ENCODE measurements at places on chromosomes 16 and 17. TPM values are rescaled to one million over a fixed set of nuclear protein-coding genes. Genes with fewer than 3 reads are reported as not detected.

Gene PTX4
- not detected for polyA plus RNA-seq

Gene SLX4
- polyA plus RNA-seq = 4.4 TPM

Gene NAT9
- 42.4 TPM for polyA plus RNA-seq

Gene CHST4
- 14.6 TPM for polyA plus RNA-seq

Gene CES1
- polyA plus RNA-seq = 0.80 TPM

Gene HOXB7
- polyA plus RNA-seq = not detected

Gene TBX6
- polyA plus RNA-seq = 3.6 TPM

Gene VPS9D1
- polyA plus RNA-seq = 2.9 TPM

Gene FSCN2
- polyA plus RNA-seq = 0.18 TPM

Gene CEP295NL
- polyA plus RNA-seq = 0.05 TPM

Gene SSTR5
- 0.60 TPM for polyA plus RNA-seq

Gene AIPL1
- 0.56 TPM for polyA plus RNA-seq

Gene PRR35
- polyA plus RNA-seq = 0.38 TPM

Gene CCNF
- polyA plus RNA-seq = 25.5 TPM

Gene MMP28
- polyA plus RNA-seq = 0.06 TPM

Gene CIITA
- 0.17 TPM for polyA plus RNA-seq

Gene CLN3
- polyA plus RNA-seq = 44.3 TPM

Gene KRT40
- not detected for polyA plus RNA-seq

Gene MKS1
- 15.3 TPM for polyA plus RNA-seq

Gene ANKRD40CL
- not detected for polyA plus RNA-seq

Gene ARHGAP44
- 6.2 TPM for polyA plus RNA-seq

Gene MT1F
- polyA plus RNA-seq = 28.2 TPM

Gene BEAN1
- polyA plus RNA-seq = 0.08 TPM

Gene KRT39
- not detected for polyA plus RNA-seq
